ENCODE measurements at places on chromosomes 13 and 19.
A peak's percentile ranks its signal among the peaks of the same experiment; 100 is the strongest.

- no peak for DNase-seq
Measured at GRCh38 chr19:47032171-47032811, 12.7 kb downstream of the NPAS1 start.

DNA sequence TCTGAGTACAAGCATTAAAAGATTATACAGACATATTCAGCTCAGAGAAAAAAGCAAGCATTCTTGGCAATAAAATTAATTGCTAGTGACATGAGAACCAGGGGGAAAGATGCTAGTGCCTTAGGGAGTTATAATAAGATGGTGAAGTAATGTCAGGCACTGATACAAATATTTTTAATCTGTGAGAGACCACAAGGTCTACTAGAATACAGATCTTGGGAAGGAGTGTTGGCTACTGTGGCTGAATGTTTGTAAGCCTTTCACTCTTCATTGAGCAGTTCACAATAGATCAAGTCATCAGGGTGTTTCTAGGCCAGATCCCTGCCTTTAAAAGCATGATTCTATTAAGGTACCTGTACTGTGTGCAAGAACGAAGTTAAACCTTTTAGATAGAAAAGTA is 16.4 kb downstream of the FREM2 start:
- no peak for DNase-seq

GRCh38 chr19:47471733-47472457 is at the start of gene SLC8A2:
SLC8A2 (minus strand) TSS chr19:47471893; CDS start chr19:47466403, 5,490 bp downstream.
- DNase-seq = no peak

DNA sequence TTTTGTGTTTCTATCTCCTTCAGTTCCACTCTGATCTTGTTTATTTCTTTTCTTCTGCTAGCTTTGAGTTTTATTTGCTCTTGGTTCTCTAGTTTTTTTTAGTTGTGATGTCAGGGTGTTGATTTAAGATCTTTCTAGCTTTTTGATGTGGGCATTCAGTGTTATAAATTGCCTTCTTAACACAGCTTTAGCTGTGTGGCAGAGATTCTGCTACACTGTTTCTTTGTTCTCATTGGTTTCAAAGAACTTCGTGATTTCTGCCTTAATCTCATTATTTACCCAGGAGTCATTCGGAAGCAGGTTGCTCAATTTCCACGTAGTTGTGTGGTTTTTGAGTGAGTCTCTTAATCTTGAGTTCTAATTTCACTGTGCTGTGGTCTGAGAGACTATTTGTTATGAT is 251.7 kb upstream of the HTR2A start:
- no peak for DNase-seq

GRCh38 chr19:36128392-36128736 is 11.5 kb upstream of the CAPNS1 start:
- no peak for DNase-seq

GRCh38 chr13:31413516-31413915 is 213.7 kb downstream of the B3GLCT start:
- no peak for DNase-seq

DNA sequence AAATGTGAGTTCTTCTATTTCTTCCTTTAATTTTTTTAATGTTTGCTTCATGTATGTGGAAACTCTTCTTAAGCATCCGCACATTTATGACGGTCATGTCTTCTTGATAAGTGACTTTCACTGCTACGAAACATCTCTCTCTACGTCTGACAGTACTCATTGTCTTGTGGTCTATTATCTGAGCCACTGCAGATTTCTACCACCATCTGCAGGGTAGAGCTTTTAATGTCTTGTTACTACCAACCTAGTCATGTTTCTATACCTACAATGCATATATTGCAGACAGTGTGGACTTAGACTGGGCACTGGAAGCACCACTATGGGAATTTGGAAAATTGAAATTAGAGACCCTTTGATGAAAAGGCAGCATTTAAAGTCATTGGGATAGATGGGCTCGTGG is 75.4 kb upstream of the ARHGEF7 start:
- no peak for DNase-seq

DNA sequence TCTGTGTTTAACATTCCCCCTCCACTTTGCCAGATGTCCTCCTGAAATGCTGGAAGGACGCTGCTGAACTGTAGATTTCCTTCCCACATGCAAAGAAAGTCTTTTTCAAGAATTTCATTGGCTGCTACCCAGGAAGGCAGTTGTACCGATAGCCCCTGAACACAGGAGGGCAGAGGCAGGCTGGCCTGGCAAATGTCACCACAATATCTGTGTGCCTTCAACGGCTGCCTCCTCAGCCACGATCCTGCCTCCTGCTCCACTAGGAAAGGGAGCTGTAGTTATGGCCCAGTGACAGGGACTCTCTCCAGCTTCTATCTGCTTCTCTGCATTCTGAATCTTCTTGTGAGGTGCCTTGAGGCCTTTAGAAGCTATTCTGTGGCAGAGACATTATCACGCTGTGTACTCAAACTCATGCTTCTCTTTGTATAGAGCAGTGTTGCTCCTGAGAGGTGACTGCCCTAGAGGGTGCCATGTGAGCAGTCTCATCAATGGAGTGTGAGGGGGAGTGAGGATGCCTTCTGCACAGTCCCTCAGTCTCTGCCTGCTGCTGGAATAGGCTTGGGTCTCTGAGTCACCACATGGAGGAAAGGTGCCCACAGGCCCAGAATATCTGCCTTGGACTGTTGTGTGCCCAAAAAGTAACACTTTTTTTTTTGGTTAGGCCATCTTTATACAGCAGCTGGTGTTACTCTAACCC is 279.8 kb downstream of the DNAJC15 start:
- no peak for DNase-seq

GRCh38 chr13:113187883-113188665 is 20.4 kb downstream of the PCID2 start:
- DNase-seq = no peak

DNA sequence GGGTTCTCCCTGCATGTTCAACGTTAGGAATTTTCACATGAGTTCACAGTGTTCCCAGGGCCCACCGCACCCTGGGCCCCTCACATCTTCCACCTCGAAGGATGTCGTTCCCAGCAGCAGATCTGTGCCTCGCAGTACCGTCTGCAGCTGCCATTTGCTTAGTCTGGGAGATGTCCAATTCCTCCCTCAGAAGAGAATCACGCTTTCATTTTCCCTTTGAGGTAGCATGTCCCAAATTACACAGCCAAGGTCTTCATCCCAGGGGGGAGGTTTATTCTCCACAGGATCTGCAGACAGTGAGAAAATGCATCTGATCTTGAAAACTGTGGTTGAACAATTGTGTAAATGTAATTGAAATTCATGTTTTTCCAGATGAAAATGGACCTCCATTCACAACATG is 150.2 kb downstream of the DCT start:
- DNase-seq = no peak

- no peak for DNase-seq
Measured at GRCh38 chr13:73480779-73481559, 422.2 kb downstream of the KLF5 start.

- DNase-seq = no peak
Measured at GRCh38 chr13:41231786-41232185, 31.6 kb downstream of the MTRF1 start.

DNA sequence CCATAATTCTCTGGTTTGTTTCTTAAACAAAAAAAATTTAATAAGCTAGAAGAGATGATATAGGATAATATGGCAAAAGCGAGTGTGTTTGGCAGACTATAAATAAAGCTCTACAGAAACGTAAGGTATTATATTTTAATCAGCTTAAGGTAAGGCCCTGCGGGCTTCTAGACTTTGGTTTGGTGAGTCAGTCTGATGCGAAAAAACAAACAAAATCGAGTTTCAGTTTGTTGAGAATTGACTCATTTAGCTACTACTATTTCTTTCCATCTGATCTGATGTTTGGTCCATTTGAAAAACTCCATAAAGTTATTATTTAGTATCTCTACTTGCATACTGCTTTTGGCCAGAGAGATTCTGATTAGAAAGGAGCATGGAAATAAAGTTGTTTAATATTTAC is 138.0 kb downstream of the MIPEP start:
- DNase-seq = no peak

DNA sequence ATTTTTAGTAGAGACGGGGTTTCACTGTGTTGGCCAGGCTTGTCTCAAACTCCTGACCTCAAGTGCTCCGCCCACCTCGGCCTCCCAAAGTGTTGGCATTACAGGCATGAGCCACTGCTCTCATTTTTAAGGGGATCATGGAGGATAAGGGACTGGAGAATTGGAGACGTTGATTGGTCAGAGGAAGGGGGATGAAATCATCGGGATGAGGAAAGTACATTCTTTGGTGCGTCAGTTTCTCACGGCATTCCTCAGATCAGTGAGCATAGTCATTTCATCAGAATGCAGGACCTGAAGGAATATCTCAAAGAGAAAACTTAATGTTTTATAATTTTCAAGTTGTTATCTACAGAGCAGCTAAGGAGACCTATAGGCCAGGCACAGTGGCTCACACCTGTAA is 14.0 kb downstream of the ZNF114 start:
- DNase-seq = no peak

- DNase-seq = no peak
Measured at GRCh38 chr19:58319241-58319640, 7.6 kb upstream of the ZSCAN22 start.

DNA sequence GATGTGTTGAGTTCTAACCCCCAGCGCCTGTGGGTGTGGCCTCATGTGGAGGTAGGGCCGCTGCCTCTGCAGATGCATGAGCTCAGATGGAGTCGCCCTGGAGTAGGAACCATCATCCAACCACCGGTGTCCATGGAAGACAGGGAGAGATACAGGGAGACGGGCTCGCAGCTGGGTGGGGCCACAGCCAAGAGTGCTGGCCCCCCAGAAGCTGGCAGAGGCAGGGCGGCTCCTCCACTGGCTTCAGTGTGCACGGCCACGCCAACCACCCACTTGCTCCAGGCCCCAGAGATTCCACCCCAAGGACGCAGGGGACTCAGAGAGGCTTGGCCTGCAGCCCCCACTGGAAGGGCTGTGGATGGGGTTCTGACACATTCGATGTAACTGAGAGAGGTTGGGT is 5.4 kb upstream of the MCF2L start:
- DNase-seq = no peak

DNA sequence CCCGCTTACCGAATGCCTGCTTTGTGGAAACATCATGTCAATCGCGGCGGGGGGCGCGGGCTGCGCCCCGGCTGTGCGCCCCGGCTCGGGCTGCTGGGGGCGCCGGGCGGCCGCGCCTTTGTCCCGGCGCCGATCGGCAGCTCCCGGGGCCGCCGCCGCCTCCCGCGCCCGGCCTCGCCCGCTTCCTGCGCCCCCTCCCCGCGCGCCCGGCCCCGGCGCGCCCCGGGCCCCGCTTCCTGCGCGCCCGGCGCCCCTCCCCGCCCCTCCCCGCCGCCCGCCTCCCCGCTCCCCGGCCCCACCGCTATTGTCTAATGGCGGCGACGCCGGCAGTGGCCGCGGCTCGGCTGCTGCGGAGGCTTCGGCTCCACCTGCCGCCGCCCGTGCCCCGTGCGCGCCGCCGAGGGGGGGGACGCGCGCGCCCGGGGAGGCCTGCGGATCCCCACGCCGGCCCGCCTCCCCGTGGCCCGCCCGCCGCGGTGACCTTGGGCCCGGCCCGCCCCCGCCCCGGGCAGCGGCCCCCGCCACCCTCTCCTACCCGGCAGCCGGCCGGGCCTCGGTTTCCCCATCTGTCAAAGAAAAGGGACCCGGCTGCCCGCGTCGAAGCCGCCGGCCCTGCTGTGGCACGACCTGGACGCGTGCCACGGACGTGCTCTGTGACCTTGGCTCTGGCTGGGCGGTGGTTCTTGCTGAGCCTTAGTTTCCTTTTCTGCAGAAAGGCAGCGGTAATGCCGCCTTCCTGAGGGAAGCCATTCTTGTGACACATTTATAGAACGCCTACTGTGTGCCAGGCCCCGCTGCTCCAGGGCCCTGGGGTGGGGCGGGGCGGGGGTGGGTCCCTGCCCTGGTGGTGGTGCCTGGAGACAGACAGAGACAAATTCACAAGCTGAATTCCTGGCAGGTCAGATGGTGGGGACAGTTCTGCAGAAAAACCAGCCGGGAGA is at the start of gene TLE5:
TSS of gene TLE5 (minus strand) at position 331 of the 941 bp plus-strand sequence. CDS start at position 36, 295 bp downstream.
- DNase-seq = no peak

- DNase-seq = no peak
Measured at GRCh38 chr19:1106841-1107660, 3.3 kb downstream of the GPX4 start.

GRCh38 chr19:18696023-18696422 is 12.5 kb downstream of the CRTC1 start:
- no peak for DNase-seq

DNA sequence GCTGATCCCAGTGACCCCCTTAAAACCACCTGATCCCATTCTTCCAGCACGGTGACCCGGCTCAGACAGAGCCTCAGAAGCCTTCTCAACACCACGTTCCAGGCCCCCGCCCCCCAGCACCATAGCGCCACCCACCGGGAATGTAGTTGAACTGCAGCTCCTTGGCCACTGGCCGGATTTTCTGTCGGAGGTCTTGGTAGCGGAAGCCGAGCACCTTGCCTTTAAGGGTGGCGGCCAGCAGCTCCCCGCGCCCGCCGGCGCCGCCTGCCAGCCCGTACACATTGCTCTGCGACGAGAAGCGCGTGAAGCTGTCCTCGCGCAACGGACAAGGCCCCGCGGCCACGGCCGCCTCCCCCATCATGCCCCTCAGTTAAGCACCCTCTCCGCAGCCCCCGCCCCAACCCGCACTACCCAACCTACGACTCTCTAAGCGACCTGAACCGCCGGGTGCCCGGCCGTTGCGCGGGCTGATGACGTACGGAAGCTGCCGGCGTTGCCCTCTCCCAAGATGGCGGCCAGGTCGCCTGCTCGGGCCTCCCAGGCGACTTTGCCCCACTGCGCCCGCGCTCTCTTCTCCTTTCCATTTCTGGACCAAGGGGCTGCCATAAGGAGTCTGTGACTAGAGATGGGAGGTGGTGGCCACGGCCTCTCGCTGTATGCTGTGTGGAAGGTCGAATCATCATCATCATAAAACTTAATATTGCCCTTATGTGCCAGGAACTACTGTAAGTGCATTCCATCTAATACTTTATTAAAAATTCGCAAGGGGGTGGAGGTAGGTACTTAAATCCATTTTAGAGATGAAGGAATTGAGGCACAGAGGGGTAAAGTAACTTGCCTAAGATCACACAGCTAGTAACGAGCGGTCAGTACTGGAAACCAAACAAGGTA is at the start of gene KPTN:
TSS of gene KPTN (minus strand) at position 420 of the 891 bp plus-strand sequence. CDS start at position 361, 59 bp downstream.
- peak; percentile 47 for DNase-seq

DNA sequence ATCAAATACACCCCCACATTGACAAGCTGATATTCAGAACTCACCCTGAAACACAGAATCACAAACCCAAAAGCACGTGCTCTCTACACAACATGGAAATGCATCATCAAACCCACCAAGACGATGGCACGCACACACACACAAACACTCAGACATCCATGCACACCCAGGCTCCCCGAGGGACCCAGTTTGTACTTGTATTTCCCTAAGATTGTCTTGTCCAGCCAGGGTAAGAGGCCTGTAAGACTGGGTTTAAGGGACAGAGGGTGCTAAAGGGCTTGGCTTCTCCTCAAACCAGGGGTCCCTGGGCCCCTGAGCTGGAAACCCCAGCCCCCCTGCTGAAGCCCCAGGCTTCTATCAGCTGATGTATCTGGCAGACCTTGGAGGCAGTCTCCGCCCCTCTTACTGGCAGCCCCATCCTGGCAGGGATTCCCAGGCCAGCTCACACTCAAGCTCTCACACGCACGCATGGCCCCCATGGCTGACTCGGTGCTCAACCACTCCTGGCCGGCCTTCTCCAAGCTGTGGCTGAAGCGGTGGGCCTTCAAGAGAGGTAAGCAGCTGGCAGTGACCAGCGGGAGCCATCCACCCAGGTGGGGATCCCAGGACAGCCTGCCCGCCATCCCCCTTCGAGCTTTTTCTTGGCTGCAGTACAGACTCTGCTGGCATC is 6.5 kb downstream of the ARHGEF18 start:
- DNase-seq = no peak

GRCh38 chr19:35281303-35281702 is 1.0 kb upstream of the HAMP start:
- no peak for DNase-seq

- no peak for DNase-seq
Measured at GRCh38 chr13:32059511-32059984, 28.0 kb downstream of the FRY start.

Measured in NCI-H1417 treated with DMSO at 0.1 percent for 48 hours (cell line).